ENCODE measurements at places on chromosomes 7 and 10.

GRCh38 chr7:83466187-83466923, 182.6 kb downstream of the SEMA3E start:
- DNase-seq = no peak

- DNase-seq = peak; percentile 45
Measured at GRCh38 chr7:155589001-155589980, 42.9 kb upstream of the CNPY1 start.

DNA sequence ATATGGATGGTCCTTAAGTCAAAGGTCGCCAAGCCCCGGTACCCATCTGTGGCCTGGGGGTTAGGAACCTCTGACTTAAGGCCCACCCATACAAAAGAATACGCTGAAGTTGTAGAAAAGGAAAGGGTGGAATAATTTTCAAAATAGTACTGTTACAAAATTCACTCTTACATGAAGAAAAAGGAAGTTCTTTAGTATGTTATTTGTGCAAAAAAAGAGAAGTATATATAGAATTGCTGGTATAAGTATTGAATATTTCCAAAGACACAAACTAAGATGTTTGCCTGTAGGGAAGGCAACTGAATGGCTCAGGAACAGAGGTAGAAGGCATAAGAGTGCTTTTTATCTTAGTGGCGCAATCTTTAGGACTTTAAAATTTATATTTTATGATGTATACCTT, 78.7 kb downstream of the PRLHR start:
- DNase-seq = no peak

- no peak for DNase-seq
Measured at GRCh38 chr10:31581741-31582323, 262.8 kb downstream of the ZEB1 start.

- no peak for DNase-seq
Measured at GRCh38 chr10:29652192-29652591, 17.4 kb upstream of the SVIL start.

GRCh38 chr10:55098452-55098851, 297.4 kb upstream of the PCDH15 start:
- peak; percentile 53 for DNase-seq

- DNase-seq = no peak
Measured at GRCh38 chr10:7264313-7264756, 146.5 kb downstream of the SFMBT2 start.

DNA sequence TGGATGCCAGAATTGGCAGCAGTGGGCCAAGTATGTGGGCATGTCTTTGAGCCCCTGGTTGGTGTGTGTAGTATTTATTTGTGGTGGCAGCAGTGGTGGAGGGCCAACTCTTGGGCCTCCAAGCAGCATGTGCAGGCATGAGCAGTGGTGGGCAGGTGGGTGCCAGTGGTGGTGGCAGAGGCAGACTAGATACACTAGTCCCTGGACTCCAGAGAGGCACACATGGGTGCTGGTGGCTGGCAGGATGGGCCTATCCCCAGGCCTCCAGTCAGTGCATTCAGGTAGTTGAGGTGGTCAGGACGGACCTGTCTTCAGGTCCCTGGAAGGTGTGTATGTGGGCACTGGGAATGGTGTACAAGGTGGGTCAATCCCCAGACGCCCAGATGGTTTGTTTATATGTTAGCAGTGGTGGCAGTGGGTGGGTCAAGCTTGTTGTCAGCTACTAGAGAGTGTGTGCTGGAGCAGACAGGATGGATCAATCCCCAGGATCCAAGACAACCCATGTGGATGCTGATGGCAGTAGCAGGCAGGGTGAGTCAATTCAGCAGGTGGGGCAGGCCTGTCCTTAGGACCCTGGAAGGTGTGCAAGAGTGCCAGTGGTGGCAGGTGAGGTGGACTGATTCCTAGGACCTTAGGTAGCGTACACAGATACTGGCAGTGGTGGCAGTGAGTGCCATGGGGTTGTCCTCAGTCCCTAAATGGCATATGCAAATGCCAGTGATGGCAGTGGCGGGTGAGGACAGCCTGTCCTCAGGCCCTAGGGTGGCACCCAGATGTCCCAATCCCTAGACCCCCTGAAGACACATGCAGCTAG, 294.3 kb downstream of the RPS24 start:
- no peak for DNase-seq

Data from endodermal cell (in vitro differentiated cells).